ENCODE measurements at places on chromosomes 5 and 9.

GRCh38 chr5:152309926-152310450, 95.1 kb downstream of the NMUR2 start:
- no peak for DNase-seq

DNA sequence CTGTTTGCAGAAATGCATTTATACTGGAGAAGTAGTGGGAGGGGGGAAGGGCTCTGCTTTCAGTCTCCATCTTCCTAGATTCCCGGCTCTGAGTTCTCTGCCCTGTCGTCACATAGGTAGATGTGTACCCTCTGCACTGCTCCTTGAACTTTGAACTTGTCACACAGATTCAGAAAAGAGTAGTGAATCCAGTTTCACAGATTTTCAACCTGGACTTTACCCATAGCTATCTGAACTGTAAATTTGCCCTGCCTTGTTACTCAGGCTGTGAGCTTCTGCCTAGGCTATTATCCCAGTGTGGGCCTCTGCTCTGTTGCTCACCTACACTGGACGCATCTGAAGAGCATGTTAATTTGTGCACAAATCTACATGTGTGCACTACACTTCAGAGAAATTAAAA, 12.8 kb upstream of the C9orf152 start:
- DNase-seq, result no peak

DNA sequence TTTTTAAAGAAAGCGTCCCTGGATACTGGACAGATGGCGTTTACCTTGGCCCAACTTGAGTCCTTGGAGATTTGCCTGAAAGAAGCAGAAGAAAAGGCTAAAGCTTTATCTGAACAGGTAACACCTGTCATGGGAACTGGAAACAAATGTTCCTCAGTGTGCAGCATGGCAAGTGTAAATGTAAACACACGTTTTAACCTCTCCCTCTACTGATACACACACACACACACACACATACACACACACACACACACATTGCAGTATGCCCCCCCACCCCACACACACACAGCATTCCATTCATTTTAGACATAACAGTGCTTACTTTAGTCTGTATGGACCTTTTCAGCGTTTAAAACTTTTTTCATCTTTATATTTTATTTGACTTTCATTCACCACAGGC, 51.1 kb downstream of the CCDC192 start:
- no peak for DNase-seq

DNA sequence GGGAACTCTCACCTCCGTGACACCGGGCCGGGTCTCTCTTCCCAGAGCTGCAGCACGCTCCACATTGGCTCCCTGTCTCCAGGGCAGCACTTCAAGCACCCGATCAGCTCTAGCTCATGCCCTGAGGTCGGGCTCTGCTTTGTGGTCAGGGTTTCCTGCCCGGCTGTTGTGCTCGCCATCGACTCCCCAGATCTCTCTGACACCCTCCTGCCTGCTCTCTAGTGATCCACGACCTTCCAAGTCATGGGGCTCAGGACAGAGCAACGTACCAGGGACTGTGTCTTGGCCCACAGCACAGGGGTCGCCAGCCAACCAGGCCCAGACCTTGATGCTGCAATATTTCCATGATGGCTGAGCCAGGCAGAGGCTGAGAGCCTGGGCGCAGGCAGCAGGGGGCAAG, 45.1 kb downstream of the PRRT1B start:
- no peak for DNase-seq

- no peak for DNase-seq
Observed at GRCh38 chr5:179484201-179484600, 66.2 kb upstream of the RUFY1 start.

- DNase-seq, result no peak
Observed at GRCh38 chr5:420632-421286, 22.2 kb upstream of the EXOC3 start.

GRCh38 chr9:32552172-32552872, at the start of the genes SMIM27 and TOPORS:
Gene SMIM27, plus strand, starts transcription at chr9:32552327. Its CDS starts 108 bp downstream, at chr9:32552435.
Gene TOPORS, minus strand, starts transcription at chr9:32552586. Its CDS starts 150 bp downstream, at chr9:32552436.
- DNase-seq, result peak; percentile 90

DNA sequence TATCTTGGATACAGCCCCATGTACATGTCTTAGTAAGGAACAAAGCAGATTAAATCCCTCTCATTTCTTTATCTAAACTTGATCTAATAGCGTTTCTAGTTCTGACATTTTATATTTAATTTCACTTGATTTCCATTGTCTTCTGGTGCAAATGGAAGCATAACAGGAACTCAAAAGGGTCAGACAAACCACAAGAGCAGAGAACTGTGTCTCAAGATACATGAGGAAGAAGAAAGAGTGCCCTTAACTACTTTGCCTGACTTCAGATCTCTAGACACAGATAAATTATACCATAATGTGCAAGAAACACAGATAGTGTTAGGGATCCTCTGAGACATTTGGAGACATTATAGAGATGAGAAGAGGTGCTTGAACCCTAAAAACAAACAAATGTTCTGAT, 20.7 kb upstream of the STX17 start:
- DNase-seq, result no peak

- peak; percentile 79 for DNase-seq
Observed at GRCh38 chr9:127931092-127931881, 710 bp upstream of the PIP5KL1 start.

DNA sequence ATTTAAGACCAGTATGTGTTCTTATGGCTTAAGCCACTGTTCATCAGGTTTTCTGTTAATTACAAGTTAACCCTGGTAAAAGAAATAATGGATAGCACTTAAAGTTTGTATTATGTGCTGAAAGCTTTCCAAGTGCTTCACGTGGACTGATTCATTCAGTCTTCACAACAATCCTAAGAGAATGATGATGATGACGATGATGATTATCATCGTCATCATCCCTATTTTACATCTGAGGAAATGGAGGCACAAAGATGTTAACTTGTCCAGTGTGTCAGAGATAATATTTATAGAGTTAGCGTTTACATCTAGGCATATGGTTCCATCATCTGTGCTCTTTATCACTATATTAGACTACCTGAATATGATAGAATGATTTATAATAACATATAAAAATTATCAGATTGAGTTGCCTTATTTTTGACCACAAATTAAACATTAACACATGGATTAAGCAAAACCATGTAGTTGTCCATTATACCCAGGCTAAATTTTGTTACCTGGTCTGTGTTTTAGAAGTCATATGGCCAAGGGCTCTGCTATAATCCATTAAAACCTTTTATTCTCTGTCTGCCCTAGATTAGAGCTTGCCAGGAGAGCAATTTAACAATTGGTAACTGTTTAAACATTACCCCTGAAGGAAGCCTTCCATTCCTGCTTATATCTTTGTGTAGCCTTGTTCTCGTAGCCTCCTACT, 102.3 kb upstream of the MAP3K1 start:
- no peak for DNase-seq

DNA sequence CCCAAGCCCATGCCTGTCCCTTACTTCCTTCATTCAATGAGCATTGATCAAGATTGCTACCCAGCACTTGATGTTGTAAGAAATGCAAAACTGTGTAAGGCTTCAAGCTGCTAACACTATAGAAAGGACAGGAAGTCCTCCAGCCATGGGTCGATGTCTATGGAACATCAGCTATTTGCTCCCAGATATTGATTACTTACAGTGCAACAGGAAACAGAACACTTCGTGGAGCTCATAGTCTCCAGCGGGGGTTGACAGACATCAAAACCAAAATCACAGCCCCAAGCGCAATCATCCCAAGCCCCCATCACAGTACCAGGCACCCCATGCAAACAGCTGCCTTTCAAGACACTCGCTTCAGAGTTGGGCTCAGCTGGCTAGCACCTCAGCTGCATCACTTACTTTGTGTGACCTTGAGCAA, 26.8 kb upstream of the DUSP1 start:
- DNase-seq, result no peak

- DNase-seq, result no peak
Observed at GRCh38 chr5:174503086-174503460, 221.3 kb upstream of the MSX2 start.

DNA sequence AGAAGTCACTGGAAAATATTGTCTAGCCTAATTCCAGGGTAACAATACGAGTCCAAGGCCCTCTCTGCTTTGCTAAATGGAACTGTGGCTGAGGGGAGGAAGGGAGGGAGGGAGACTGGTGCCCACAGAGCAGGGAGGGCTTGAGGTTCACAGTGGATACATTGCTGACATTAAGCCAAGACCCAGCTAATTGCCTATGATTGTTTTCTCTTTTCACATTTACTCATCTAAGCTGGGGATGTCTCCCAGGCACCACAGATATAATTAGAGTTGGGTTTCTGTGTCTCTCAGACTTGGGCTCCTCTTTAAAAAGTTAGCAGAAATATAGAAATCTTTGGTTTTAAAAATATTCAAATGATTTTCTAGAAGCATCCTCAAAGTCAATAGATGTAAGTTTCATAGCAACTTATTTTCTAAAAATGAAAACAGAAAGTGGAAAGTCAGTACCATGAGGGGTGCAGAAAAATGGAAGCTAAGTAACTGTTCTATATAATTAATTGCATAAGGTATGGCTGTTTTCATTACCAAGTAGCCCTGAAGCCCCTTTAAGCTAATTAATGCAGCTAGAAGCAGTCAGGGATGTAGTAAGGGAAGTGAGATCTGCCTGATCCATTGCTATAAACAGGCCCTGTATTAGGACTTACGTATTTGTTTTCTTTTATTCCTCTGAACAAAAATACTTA, 259.8 kb downstream of the NDUFS4 start:
- peak; percentile 19 for DNase-seq

GRCh38 chr5:74374656-74375055, 265.9 kb downstream of the ENC1 start:
- DNase-seq, result no peak

DNA sequence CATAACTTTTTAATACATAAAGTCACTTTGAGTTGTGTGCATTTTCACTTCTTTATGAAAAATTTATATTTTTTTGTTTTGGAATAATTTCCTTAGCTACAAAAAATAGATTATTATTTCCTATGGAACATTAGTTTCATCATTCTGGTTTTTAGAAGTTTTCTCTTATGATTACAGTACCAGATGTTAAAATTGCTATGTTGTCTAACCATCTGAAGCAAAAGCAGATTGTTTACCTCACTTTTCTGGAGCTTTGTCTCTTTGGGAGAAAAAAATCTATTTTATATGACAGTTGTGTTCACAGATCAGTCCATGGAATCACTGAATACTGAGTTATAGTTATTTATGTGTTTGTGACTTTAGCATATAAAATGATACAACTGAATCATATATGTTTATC, 708.9 kb upstream of the RIOK2 start:
- DNase-seq, result no peak

GRCh38 chr5:103027267-103027666, 92.7 kb downstream of the GIN1 start:
- no peak for DNase-seq

DNA sequence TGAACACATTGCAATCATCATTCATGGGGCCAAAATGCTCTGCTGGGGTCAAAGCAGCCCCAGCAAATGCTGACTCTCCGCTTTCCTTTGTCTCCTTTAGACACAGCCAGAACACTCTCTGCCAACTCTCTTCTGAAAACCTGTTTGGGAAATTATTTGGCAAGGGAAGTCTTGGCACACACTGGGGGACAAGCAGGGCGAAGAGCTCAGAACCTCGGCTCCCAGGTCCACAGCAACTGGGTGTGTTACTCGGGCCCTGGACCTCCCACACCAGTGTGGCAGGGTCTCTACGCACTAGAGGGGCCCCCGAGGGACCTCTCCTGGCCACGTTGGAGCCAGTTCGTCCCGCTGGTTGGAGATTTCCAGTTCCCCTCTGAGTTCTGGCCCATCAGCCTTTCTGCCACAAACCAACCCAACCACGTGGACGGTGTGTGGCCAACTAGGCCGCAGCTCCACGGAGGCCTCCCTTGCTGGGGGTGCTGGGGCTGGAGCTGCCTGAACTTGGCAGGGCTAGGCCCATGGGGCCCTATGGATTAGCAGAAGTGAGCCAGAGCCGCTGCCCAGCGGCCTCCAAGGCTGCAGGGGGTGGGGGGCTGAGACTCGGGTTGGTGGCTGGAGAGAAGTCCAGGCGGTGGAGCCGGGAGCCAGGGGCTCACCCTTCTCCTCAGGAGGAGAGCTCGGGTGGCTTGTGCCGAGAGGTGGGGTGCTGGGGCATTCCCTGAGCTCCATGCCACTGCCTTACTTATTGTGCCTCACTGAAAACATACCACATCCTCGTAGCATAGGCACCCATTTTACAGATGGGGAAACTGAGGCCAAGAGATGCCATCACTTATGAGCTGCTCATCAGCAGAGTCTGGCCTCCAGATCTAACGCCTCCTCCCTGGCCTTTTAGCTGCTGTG, 46.8 kb upstream of the RNU6ATAC start:
- DNase-seq, result no peak

DNA sequence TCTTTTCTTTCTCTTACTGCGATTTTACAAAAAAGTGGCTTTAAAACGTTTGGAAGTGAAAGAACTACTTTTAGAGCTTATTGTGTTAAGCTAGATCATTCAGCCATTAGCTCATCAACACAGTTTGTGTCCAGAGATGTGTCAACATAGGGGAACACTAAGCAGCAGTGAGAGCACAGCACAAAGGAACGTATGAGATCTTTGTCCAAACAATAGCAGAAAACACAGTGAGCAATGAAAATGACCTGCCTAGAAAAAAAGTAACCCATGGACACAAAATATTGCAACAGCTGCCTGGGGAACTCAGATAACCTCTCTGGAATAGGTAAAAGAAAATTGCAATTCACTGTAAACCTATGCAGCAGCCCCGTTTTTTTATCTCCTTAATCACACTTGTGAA, 372.5 kb downstream of the ARHGEF28 start:
- no peak for DNase-seq

DNA sequence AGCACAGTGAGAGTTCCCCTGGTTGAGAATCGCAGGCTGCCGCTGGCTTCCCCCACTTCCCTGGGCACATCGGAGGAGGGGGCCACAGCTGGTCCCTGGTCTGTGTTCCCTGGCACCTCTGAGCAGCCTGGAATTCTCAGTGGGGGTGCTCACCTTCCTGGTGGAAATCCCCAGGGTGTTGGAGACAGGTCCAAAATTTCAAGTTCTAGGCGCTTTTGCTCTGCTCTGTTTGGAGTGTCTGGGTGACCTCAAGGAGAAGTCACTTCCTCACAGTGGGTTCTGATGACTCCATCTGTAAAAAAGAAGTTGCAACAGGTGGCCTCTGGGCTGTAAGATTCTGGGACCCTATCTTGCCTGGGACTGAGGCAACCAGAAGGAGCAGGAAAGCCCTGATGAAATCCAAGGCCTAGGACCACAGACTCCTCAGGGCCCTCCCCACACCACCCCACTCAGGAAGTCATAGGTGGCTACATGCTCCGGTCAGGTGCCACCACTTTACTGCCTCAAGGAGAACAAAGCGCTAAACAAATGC, at the start of gene TRAF1:
Gene TRAF1, minus strand, starts transcription at position 400 of the 532 bp plus-strand sequence. CDS start 721 bp downstream, outside the sequence.
- no peak for DNase-seq

DNA sequence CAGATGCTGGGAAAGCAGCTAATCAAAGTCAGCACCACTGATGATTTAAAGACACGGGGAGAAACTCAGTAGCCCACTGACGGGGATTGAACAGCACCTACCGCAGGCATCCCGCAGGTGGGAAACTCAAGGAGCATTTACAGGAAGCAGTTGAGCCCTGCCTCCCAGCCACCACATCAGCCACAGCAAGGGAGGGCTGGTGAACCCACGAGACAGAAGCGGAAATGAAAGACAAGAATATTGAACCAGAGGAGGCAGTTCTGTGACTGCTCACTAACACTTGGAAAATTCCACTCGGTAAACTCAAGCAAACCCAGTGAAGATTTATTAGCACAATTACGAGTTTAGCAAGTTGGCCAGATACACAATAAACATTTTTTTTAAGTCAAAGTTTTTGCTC, 10.6 kb upstream of the FAM163B start:
- DNase-seq, result no peak
